Ascending aorta (tissue), 2 donors: ENCODE measurements at places on chromosomes 1 and 21. TPM values are rescaled to one million over a fixed set of nuclear protein-coding genes. Genes with fewer than 3 reads are reported as not detected.
A peak's percentile ranks its signal among the peaks of the same experiment; 100 is the strongest.

DNA sequence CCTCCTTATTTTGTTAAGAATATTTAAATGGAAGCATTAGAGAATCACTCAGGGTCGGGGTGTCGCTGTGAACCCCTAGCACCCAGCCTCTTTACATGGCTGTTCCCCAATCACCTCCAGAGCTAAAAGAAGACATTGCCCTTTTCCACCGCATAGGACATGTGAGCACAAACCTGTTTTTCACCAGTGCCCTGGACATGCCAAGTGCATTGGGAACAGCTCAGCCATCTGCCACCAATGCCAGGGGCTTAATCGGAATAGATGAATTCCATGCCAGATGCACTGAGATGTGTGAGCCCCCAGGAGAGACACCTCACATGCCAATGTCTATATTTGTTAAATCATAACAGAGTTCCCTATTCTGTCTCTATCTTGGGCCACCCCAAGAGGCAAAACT, 33.3 kb downstream of the EIF2D start:
- DNase-seq, result no peak

DNA sequence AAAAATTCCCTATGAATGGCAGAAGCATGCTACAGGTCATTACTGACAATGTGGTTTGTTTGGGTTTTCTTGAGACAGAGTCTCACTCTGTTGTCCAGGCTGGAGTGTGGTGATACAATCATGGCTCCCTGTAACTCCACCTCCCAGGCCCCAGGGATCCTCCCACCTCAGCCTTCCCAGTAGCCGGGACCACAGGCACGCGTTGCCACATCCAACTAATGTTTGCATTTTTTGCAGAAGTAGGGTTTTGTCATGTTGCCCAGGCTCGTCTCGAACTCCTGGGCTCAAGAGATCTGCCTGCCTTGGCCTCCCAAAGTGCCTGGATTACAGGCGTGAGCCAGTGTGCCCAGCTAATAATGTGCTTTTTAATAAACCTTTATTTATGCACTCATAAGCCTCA, 259.1 kb downstream of the NFIA start:
- DNase-seq, result no peak

DNA sequence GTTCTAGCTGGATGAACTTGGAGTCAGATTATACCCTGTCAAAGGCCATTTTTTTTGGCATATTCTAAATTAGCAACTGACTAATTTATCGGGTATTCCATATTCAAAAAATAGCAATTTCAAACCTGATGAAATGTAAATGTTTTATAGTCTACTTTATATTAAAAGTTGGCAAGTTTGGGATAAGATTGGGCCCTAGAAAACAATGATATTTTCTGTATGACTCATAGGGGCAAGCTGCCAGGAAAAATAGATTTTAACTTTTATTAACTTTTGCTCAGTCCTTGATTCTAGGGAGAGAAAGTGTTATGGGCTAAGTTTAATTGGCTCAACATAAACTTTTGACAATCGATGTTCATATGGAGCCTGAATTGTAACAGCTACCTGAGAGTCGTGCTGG, 576.9 kb upstream of the B3GALT2 start:
- no peak for DNase-seq

- no peak for DNase-seq
Observed at GRCh38 chr21:27813750-27814149, 846.9 kb upstream of the ADAMTS5 start.

The NES gene
- total RNA-seq, result 74.1 TPM

GRCh38 chr1:187605736-187606135, 777.0 kb downstream of the PLA2G4A start:
- no peak for DNase-seq

DNA sequence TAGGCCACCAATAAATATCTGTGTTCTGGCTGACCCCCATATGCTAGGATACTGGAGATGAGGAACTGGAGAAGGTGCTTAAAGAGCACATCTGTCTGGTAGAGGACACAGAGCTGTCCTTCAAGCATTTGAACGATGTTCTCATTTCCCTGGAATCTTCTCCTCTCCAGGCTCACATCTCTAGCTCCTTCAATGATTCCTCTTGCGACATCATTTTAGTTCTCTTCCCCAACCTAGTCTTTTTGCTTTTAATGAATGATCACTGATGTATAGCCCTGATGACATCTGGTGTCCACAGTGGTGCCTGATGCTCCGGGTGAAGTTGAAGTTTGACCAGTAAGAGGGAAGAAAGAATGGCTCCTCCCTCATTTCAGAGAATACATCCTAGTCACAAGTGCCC, 80.8 kb upstream of the UBE2U start:
- DNase-seq, result peak; percentile 7

The UBASH3A gene
- total RNA-seq, result 0.75 TPM

- no peak for DNase-seq
Observed at GRCh38 chr1:66332548-66332901, 201.4 kb upstream of the SGIP1 start.

DNA sequence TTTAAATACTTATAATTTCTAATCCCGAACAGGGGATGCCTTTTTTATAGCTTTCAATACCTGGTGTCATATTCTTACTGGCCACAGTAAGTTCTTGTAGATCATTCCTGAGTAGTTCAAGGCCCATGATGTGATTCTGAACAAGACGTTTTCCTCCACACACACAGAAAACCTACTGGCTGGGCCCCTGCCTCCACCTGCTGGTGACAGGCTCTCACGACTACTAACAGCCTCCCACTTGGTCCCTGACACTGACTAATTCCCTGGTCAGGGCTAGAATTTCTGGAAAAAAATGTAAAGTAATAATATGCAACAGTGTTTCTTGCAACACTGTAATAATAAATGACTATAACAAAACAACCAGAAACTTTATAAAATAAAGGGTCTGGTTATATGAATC, 50.4 kb upstream of the RIPK4 start:
- DNase-seq, result no peak

The SLFNL1 gene
- not detected for total RNA-seq

DNA sequence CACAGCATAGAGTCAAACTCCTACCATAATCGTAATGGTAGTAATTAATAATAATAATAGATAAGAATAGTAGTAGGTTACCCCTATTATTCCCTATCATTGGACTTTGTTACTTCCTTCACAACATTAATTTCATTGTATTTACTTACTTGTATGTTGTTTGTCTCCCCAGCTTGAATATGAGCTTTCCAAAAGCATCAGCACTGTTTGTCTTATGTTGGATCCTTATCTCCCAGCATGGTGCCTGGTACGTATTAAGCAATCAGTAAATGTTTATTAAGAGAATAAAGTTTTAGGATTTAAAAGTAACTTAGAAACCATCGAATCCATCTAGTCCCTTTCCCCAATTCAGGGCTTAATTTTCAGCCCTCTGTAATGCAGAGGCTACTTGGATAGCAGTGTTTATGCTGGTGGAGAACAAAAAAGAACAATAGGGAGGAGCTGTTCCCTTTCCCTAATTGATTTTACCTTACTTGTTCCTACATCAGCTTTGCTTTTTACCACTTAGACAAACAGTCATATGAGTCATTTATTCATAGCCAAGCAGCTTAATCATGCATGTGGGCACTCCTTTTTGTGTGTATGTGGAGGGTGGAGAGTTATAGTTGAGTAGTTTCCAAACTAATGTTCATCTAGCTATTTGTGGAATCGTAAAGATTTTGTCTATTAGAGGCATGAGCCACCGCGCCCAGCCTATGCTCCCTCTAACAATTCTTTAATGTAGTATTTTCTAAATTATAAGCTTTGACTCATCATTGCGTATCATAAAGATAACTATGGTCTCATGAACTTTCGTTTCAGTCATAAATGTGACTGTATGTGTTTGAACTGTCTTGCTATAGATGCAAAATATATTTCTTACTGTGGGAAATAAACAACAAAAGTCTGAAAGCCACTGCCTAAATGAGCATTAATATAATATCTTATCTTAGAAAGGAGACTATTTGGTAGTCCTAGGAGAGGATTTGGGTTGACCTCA, 20.9 kb upstream of the DR1 start:
- no peak for DNase-seq
